ENCODE measurements at places on chromosomes 5 and 9.
A peak's percentile ranks its signal among the peaks of the same experiment; 100 is the strongest.

DNA sequence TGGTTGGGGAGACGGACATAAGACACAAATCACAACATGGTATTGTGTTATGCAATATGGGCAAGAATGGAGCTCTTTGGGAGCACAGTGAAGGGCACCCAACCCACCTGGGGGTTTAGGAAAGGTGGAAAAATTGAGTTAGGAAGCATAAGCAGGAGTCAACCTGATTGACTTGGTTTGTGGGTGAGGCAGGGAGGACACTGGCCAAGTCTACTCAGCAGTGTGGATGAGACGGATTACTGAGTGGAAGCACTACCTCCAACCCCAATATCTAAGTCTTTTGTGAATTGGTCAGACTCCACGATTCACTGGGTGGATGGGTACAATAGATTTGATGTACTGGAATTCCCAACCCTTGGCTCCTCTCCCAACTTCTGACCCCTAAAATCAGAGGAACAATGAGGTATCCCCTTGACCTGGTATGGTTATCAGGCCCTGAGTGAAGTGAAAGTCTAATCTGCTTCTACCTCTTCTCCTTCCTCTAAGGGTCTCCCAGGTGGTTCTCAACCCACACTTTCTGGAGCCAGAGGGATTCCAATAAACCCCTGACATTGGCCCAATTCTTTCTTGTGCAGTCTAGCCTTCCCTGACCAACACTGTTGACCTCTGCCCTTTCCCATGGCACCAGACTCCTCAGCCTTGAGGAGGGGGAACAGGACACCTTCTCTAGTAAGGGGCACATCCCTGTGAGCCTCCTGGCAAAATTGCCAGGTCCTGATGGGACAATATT is 5.2 kb downstream of the EGR1 start:
- DNase-seq = no peak

- DNase-seq = no peak
Observed at GRCh38 chr5:43313854-43314457, 744 bp upstream of the HMGCS1 start.

DNA sequence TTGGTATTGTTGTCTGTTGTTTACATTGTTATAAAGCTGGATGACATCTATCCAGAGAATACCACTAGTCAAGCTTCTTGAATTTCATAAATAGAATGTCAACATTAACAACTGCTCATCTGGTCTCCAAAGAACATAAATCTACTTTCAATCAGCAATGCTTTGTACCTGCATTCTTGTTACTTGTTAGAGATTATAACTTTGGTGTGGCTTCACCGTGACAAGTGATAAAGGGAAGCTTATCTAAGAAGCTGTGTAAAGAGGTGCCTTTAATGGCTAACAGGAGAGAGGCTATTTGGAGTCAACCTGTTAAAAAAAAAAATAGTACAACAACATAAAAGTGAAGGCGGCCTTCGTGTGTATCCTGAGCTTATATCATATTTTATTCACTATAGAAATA is 41.8 kb downstream of the MUSK start:
- no peak for DNase-seq

DNA sequence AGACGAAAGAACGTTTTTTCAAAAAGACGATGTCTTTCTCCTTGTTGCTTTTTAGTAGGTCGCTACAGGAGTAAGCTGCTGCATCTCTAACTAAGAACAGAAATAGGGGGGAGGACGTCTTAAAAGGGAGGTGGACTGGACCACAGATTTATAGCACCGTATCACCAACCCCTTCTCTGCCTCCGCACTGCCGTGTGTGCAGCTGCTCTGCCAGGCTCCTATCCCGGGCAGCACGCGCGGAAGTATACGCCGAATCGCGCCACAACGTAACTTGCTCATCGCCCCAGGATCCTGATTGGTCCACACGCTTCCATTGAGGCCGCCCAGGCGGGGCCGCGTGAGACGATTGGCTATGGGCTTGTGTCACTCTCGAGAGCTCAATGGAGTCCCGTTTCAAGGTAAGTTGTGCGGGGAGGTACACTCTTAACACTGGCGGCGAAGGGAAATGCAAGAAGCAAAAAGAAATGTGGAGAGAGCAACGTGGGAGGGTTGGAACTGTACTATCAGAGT is at the start of gene ELAVL2:
Gene ELAVL2 (minus strand): TSS at position 121 of the 510 bp plus-strand sequence. CDS start 64,006 bp downstream, outside the sequence.
- DNase-seq = peak; percentile 14

- no peak for DNase-seq
Observed at GRCh38 chr9:34343090-34343489, 13.7 kb downstream of the NUDT2 start.

DNA sequence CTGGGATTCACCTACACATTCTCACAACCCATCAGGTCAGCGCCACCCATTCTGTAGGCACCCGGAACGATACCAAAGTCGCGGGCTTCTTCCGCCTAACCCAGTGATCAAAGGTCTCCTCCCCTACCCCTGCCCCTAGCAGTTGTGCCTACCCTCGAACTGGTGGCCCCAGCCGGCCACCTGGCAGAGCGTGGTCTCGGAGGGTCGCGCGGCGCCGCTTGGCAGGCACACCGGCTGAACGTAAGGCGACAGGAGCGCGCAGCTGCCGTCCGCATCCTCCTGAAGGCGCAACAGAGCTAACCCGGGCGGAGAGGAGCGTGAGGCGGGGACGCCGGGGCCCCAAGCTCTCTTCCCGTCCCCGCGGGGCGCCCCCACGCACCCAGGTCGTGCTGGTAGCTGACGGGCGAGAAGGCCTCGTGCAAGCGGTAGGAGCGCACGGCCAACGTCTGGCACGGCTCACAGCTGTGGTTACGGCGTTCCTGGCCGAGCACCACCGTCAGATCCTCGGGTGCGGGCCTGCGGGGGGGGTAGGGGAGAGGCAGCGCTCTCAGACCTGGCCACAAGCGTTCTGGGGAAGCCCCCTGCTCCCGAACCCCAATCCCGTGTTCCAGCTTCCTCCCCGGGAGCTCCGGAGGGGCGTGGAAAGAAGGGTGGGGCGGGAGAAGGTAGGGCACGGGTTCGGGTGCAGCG is 2.8 kb upstream of the PFN3 start:
- DNase-seq = no peak

GRCh38 chr5:138792195-138792790 is 39.1 kb downstream of the CTNNA1 start:
- no peak for DNase-seq

- DNase-seq = no peak
Observed at GRCh38 chr5:130871346-130872086, 293.5 kb downstream of the HINT1 start.

- DNase-seq = no peak
Observed at GRCh38 chr9:116467740-116468351, 219.3 kb upstream of the TRIM32 start.

- no peak for DNase-seq
Observed at GRCh38 chr9:113364951-113365350, 11.8 kb downstream of the HDHD3 start.

DNA sequence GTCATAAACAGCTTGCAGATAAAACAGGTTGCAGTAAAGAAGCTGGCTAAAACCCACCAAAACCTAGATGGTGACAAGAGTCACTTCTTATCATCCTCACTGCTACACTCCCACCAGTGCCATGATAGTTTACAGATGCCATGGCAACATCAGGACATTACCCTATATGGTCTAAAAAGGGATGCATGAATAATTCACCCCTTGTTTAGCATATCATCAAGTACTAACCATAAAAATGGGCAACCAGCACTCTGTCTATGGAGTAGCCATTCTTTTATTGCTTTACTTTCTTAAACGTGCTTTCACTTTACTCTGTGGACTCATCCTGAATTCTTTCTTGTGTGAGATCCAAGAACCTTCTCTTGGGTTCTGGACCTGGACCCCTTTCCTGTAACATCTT is 6.7 kb upstream of the SOX30 start:
- DNase-seq = no peak

DNA sequence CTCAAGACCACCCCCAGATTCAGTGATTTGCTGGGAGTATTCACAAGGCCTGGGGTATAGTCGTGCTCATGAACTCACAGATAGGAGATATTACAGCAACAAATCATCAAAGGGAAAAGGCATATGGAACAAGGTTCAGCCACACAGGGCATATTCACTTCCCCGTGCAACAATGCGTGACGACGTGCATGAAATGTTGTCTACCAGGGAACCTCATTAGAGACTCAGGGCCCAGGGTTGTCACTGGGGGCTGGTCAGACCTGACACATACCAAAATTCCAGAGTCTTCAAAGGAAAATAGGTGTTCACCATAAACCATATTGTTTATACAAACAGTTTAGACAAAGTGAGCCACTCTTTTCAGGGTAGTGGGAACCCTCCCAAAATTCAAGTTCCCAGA is 212.4 kb downstream of the RFK start:
- DNase-seq = no peak

DNA sequence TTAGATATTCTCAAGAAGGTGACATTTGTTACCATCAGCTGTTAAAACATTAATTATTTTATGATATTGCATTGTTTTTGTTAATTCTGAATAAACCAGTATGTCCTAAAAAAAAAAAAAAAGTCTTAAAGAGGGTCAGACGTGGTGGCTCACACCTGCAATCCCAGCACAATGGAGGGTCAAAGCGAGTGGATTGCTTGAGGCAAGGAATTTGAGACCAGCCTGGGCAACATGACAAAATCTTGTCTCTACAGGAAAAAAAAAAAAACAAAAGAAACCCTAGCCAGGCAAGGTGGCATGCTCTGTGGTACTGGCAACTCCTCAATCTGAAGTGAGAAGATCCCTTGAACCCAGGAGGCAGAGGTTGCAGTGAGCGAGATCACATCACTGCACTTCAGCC is 46.8 kb downstream of the CYLC2 start:
- no peak for DNase-seq

DNA sequence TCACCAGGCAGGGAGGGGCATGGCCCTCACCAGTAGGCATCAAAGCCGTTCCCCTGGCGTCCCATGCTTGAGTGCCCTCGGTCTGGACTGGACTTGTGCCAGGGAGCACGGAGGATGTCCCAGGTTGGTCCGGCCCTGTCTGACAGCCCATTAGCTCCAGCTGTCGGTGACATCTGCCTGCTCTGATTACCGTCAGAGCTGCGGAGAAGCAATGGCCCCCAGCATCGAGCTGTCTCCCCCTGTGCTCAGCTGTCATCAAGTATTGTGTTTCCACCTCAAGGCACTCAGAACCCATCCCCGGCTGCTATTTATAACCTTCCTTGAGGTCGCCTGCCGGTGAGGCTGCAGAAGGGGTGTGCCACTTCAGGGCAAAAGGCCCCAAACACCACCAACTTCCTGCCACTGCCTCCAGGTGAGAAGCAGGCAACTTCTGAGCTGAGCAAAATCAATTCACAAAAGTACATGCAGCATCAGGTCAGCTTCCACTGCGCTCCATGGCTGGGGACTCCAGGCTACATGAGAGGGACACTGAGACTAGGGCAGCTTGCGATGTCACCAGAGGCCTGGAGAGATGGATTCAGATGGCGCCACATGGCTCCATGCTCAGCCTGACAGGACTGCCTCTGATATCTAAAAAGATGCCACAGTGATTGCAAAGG is 142.7 kb downstream of the C5orf15 start:
- peak; percentile 66 for DNase-seq

- DNase-seq = no peak
Observed at GRCh38 chr5:173201636-173202265, 33.3 kb downstream of the NKX2-5 start.

Measured in GM06990 (cell line).